CD14-positive monocyte (primary cell): ENCODE measurements at places on chromosomes 12 and 14. TPM values are rescaled to one million over a fixed set of nuclear protein-coding genes. Genes with fewer than 3 reads are reported as not detected.

DNA sequence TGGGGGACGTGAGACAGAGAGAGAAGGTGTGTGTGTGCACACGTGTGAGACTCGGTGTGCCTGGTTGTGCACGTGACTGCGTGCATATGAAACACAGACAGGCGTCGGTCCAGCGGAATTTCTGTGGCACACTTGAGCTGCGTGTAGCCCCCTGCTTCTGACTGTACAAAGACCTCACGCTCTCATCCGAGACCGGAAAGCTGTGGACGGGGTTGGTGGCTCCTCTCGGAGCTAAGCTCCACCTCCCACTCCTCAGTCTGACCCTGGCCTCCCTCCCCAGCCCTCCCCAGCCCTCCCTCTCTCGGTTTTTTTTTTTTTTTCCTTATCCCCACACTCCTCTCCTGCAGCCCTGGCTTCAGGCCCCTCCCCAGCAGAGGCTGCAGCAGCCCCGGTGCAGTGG is 8.3 kb upstream of the C14orf180 start:
- DNase-seq = no peak

GRCh38 chr14:95229749-95230148 is 72.4 kb upstream of the DICER1 start:
- DNase-seq = no peak

- peak; percentile 33 for DNase-seq
Observed at GRCh38 chr14:74459289-74459946, 33.4 kb upstream of the SYNDIG1L start.

DNA sequence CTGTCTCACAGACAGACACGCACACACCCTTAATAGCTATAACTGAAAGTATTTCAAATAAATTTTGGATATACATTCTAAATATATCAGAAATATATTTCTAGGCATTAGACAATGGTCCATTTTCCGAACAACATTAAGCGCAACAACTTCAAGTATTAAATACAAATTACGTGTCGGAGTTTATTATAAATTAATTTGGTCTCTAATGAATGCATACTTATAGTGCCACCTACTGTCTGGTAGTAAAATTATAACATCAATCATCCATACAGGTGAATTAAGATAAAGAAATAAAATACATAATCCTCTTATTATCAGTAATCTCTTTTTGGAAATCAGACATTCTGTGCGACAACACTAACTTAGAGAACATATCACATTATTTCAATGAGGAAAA is 27.2 kb upstream of the CMAS start:
- no peak for DNase-seq

Gene OAS3
- 54.3 and 56.9 TPM in 2 replicates for polyA plus RNA-seq

GRCh38 chr14:58901826-58902225 is 264.1 kb downstream of the DACT1 start:
- DNase-seq = no peak

Gene OXA1L
- 191 and 264 TPM in 2 replicates for polyA plus RNA-seq

- DNase-seq = no peak
Observed at GRCh38 chr12:27964123-27964522, 8.4 kb downstream of the PTHLH start.

Gene RGS6
- polyA plus RNA-seq = not detected

DNA sequence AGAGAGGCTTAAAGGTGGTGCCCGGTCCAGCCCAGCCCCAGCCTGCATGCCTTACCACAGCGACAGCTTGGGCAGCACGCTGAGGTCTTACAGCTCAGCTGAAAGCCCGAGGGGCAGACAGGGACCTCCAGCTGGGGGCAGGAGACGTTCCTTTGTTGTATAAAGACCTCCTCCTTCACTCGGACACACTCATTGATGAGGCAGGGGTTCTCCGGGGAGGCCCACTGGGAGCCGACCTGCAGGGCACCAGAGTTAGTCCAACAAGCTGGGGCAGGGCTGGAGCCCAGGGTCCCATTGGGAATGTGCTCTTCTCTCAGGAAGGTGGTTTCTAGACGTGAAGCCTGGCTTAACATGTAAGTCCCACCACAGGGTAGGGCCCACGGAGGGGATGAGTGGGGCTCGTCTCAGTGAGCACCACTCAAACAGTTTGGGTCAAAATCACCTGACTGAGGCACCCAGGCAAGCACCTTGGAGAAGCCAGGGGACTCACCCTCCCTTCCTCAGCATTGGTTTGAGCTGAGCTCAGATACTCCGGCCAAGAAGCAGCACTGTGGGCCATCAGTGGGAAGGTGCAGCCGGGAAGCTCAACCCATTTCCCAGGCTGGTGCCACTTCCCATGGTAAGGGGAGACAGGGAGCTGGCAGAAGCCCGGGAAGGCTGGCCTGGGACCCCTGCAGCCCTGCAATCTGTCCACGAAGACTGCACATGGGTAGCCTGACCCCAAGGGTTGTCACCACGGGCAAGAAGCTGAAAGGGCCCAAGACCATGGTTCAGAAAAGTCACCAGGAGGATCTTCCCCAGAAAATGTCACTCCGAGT is 24.3 kb upstream of the ANO2 start:
- DNase-seq = no peak

DNA sequence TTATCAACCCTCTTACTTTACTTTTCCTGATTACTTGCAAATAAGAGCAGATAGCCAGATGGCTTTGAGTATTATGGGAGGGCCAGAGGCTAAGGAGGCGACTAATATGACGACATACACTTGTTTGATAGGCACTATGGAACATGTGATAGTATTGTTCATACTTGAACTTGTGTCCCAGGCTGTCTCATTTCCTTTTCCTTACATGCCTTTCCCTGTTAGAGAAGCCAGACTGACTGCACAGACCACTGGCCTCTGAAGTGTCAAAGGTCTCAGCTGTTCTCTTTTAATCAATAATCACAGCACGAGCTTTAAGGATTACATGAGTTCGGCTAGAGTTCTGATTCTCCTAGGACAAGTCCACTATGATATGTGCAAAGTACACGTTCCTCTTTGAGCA is 326.0 kb downstream of the PRKD1 start:
- no peak for DNase-seq

Gene CAPZA3
- polyA plus RNA-seq = not detected

GRCh38 chr12:57152639-57153038 is 5.2 kb upstream of the LRP1-AS start:
- peak; percentile 84 for DNase-seq
